Stimulated activated CD8-positive, alpha-beta memory T cell treated with anti-CD3 and anti-CD28 coated beads, Interleukin-15, amount 100 ng/mL, for 1 hour (primary cell): ENCODE measurements at places on chromosomes 1 and 21.

GRCh38 chr1:16720351-16721223, 19.7 kb upstream of the RNU1-4 start:
- DNase-seq, result no peak

- no peak for DNase-seq
These were observed 124.6 kb downstream of the KIF26B start for GRCh38 chr1:245279346-245279745.

DNA sequence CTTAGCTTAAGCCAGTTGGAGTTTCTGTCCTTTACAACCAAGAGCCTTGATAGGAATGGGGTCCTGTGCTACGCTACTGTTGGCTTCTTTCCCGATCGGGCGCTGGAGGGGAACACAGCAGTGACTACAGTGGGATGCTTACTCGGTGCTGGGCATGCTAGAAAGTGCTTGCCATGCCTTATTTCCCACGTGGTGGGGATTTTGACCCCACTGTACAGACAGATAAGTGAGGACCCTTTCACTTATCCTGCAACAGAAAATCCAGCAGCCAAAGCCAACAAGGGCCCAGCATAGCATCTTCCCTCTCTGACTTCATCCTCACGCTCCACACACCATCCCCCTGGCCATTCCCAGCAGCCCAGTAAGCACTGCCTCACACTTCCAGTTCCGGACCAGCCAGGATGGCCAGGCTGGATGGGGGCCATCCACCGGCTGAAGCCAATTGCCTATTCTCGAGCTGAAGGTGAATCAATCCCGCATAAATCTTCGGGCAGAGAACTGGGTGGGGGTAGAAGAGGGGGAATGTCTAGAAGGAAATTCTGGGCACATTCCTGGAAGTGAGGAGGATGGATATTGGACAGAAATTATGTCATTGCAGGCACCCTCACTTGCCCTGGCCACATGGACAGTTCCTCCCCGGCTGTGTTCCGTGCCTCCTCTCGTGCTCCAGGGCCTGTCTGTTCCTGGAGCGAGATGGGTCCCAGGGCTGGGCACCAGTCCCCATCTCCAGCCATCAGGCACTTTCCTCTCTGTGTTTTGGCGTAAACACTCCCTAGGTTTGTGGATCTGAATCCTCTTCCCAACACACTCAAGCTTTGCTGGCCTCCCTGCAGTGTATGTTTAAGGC, 2.0 kb upstream of the ABCG1 start:
- no peak for DNase-seq

GRCh38 chr1:4880626-4881025, 226.2 kb downstream of the AJAP1 start:
- no peak for DNase-seq

- DNase-seq, result no peak
These were observed 9.6 kb downstream of the TMEM9 start for GRCh38 chr1:201144701-201145100.

GRCh38 chr1:186207391-186208085, 167.5 kb downstream of the TPR start:
- no peak for DNase-seq

DNA sequence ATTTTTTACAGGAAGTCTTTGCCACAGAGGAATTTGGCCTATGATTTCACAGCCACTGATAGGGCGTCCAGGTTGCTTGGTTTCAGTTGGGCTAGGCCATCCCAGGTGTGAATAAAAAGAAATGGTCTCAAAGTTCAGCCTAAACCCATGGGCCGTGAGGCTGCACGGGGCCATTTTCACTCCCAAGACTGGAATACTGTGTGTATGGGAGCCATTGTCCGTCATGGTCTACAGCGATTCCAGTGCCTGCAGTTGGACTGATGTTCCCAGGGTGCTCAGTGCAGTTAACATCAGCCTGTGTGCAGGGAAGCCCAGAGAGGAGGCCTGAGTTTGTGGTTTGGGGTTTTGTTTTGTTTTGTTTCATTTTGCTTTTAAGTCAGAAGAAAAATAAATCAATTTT, 133.2 kb downstream of the ADSS2 start:
- no peak for DNase-seq

- no peak for DNase-seq
These were observed 49.6 kb upstream of the LRP8 start for GRCh38 chr1:53377438-53377841.

DNA sequence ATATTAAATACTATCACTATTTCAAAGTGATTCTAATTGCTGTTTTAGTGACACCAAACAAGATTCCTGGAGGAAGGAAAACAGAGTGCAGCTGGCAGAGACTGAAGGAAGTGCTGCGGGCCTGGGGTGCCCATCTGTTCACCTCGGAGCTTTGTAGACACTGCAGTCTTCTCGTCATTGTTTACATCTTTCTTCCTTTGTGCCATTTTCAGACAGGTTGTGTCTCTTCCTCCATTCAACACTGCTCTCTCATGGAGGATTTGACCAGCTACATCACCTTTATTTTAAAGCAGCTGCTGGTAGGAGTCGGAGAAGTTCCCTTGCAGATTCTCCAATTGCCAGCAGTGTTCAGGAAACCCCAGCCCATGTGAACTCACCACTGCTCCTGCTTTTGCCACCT, 37.3 kb downstream of the ABCA4 start:
- DNase-seq, result no peak

DNA sequence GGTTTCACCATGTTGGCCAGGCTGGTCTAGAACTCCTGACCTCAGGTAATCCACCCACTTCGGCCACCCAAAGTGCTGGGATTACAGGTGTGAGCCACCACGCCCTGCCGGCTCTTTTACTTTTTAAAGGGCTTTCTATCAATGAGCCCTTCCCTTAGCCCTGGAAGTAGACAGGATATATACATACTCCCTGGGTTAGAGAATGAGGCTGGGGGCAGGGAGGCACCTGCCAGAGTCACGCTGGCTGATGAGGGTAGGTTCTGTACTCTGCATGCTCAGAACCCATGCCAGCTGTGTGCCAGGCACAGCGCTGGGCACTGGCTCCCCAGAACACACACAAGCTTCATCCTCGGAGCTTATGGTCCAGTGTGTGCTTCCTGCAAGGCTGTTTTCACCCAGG, 113.6 kb upstream of the IPO9 start:
- no peak for DNase-seq

GRCh38 chr1:26723013-26723991, 27.5 kb downstream of the ARID1A start:
- DNase-seq, result peak; percentile 19

DNA sequence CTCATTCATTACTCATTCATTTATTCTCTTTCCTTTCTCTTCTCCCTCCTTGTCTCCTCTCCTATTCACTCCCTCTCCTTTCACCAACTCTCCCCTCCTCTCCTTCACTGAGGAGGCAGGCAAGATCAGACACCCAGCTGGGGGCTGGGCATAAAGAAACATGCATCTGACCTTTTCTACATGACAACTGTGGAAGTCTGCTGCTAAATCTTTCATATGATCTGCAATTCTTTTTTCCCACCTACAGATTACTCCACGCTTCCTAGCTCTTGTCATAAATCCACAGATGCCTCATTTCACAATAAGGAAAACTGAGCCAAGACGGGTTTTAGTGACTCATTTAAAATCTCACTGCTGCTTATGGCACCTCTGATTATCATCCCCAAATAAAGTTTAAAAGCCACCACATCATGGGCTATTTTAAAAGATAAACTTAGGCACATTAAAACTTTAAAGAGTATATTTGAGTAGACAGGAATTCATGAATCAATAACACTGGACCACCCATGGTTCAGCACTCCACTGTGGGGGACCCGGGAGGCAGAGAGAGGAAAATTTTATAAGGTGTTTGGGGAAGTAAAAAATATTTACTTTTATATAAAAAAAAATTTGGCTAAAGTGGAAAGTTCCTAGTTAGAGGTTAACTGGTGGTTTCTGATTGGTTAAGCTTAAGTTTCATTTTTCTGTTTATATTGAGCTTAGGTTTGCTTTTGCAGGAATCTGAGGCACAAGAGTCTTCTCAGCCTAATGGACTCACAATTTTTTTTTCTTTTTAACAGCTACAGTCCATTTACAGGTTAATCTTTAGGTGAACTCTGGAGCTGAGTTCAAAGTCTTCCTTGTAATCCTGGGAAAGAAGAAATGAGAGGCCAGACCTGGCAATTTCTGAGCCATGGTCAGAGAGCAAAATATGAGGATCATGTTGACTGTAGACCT, 55.8 kb upstream of the DNAH14 start:
- no peak for DNase-seq

DNA sequence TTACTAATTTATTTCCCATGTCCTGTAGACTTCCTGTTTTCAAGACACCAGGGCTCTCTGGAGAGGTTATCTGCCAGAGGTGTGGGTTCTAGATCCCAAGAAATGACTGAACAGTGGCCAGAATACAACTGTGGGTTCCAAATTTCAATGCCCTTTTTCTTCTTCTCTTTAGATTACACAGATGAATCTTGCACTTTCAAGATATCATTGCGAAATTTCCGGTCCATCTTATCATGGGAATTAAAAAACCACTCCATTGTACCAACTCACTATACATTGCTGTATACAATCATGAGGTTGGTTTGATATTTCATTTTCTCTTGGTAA, 15.0 kb downstream of the IFNAR2 start:
- no peak for DNase-seq

DNA sequence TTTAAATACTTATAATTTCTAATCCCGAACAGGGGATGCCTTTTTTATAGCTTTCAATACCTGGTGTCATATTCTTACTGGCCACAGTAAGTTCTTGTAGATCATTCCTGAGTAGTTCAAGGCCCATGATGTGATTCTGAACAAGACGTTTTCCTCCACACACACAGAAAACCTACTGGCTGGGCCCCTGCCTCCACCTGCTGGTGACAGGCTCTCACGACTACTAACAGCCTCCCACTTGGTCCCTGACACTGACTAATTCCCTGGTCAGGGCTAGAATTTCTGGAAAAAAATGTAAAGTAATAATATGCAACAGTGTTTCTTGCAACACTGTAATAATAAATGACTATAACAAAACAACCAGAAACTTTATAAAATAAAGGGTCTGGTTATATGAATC, 50.4 kb upstream of the RIPK4 start:
- no peak for DNase-seq

DNA sequence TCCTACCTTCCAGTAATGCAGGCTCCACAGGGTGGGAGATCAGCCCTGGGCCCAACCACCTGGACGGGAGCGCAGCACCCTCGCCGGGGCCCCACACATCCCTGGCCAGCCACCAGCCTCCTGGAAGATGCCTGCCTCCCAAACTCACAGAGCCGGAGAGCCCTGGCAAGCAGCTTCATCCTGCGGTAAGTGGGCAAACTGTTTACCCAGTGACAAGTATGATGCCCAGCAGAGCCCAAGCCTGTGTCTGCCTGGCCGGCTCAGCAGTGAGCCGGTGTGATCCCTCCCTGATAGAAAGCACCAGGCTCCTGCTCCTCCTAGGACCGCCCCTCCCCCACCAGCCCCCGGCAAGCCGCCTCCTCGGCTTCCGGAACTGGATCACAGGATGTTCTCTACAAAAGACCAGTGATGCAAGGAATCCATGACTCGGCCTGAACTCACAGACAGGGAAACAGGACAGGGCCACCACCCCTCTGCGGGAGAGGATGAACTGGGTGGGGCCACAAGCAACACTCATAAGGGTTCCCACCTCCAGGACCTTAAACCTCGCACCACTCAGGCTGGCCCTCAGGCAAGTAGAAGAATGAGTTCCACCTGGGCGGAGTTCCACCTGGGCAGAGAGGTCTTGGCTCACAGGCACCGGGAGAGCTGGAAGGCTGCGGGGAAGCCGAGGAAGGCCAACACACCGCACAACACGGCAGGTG, 7.9 kb downstream of the ACOT7 start:
- DNase-seq, result no peak

DNA sequence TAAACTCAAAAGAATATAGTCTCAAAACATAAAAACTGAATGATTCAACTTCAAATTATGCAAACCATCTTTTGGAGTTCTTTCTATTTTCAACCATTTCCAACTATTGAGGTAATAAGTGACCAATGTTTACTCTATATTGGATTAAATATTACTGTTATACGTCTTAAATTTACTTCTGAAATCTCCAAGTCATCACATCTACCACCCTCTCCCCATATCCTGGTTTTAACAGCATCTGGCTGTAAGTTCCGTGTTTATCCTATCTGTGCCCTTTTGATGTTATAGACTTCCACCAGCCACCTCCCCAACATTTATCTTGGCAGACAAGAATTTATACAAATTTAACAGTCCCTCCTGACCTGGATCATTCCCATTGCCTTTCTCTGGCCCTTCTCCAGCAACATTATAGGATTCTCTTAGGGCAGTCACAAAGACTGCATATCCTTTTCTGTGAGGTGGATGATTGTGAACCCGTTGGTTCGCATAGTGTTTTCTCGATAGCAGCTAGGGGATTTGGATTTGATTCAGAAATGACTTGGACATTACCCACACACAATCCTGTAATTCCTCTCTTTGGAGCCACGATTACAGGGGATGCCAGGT, 313.4 kb upstream of the FMN2 start:
- no peak for DNase-seq

GRCh38 chr1:182192966-182193365, 131.5 kb upstream of the ZNF648 start:
- DNase-seq, result no peak

DNA sequence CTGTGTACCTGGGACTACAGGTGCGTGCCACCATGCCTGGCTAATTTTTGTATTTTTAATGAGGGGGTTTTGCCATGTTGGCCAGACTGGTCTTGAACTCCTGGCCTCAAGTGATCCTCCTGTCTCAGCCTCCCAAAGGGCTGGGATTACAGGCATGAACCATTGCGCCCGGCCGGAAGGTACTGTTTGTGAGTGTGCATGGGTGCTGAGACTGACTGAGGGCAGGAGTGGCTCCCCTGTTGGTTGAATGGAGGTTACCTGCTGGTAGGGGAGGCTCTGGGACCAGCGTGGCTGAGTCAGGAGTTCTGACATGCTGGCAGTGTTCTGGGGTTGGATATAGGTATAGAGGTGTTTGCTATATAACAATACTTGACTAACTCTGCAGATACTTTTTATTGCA, 10.4 kb downstream of the PRMT2 start:
- DNase-seq, result no peak

- DNase-seq, result no peak
These were observed 9.9 kb downstream of the PHTF1 start for GRCh38 chr1:113749402-113749801.

GRCh38 chr1:243477731-243478290, 222.0 kb downstream of the SDCCAG8 start:
- no peak for DNase-seq

- DNase-seq, result no peak
These were observed 86.1 kb downstream of the KIAA0319L start for GRCh38 chr1:35470977-35471613.

DNA sequence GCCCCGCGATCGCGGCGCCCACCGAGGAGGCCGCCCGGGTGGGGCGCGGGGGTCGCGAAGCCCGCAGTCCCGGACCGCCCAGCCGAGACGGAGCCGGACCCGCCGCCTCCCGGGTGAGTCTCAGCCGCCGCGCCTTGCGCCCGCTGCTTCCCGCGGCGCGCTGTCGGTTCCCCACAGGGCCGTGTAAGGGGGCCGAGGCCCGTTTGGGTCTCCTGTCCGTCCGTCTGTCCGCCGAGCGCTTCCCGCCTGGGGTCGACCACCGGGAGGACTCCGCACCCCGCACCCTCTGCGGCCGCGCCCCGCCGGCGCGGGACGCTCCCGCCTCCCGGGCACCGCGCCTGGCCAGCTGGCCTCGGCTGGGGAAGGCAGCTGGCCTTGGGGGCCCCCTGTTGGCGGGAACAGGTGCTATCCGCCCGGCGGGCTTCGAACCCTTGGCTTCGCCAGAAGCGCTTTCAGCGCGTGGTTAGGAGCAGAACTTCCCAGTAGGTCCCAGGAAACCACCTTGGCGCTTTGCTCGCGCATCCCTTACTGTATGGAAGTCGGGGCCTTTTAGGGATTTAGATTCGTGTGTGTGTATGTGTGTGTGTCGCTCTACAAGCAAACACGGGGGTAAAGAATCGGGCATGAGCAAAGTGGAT, 414 bp downstream of the TMEM51 start:
- no peak for DNase-seq
